ENCODE measurements at places on chromosomes 3 and 15.

- no peak for DNase-seq
These were observed 14.4 kb upstream of the CLDN1 start for GRCh38 chr3:190336516-190337189.

GRCh38 chr15:89335298-89336041 lies 846 bp upstream of the POLG start:
- peak; percentile 67 for DNase-seq

GRCh38 chr15:83793069-83793468 lies 139.1 kb downstream of the ADAMTSL3 start:
- no peak for DNase-seq

- DNase-seq: peak; percentile 59
These were observed 146.6 kb downstream of the TBL1XR1 start for GRCh38 chr3:177050501-177051237.

DNA sequence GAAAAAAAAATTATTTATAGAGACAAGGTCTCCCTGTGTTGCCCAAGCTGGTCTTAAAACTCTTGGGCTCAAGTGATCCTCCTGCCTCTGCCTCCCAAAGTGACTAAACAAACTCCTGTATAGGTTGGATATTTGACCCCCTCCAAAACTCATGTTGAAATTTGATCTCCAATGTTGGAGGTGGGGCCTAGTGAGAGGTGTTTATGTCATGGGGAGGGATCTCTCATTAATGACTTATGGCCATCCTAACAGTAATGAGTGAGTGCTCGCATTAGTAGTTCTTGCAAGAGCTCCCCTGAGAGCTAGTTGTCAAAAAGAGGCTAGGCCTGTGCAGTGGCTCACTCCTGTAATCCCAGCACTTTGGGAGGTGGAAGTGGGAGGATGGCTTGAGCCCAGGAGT lies 141.2 kb downstream of the STT3B start:
- no peak for DNase-seq

GRCh38 chr15:36529296-36530011 lies 50.0 kb upstream of the CDIN1 start:
- no peak for DNase-seq

GRCh38 chr3:136631424-136631823 lies 120.8 kb downstream of the STAG1 start:
- DNase-seq: no peak

GRCh38 chr3:151107177-151107576 lies 21.7 kb downstream of the MED12L start:
- DNase-seq: no peak

GRCh38 chr3:21390136-21390535 lies 360.9 kb downstream of the ZNF385D start:
- DNase-seq: peak; percentile 15

GRCh38 chr3:40801284-40801741 lies 276.6 kb downstream of the ZNF621 start:
- no peak for DNase-seq

DNA sequence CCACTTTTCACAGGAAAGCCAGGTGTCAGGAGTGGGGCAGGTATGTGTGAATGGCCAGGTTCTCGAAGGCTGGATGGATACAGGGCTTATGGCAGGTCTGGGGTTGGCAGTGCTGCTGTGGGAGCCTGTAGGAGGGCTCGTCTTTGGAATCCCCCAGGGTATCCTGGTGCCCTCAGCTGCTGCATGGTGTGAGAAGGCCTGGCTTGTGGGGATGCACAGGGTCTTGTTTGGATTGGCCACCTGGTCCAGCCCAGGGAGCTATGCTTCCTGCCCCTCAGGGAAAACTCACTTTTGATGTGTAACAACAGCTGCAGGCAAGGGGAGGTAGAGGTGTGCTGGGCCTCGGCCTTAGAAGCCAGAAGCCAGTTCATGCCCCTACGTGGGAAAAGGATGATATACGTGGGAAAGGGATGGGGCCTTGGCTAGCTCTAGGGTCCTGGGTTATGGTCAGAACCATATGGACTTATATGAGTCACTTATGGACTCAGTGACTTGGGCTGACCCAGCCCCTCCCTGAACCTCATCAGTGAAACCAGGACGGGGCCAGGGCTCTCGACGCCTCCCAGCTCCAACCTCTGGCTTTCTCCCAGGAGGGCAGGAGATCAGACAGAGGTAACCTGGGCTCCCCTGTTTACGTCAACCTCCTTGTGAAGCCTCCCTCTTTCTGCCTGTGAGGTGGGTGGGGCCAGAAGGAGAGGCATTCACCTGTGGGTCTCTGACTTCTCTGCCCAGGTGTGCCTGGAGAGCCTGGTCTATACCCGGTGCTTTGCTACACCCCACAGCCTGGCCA lies 37.8 kb upstream of the CSPG4 start:
- no peak for DNase-seq

GRCh38 chr15:92893200-92893599 lies 6.9 kb upstream of the CHD2 start:
- no peak for DNase-seq

DNA sequence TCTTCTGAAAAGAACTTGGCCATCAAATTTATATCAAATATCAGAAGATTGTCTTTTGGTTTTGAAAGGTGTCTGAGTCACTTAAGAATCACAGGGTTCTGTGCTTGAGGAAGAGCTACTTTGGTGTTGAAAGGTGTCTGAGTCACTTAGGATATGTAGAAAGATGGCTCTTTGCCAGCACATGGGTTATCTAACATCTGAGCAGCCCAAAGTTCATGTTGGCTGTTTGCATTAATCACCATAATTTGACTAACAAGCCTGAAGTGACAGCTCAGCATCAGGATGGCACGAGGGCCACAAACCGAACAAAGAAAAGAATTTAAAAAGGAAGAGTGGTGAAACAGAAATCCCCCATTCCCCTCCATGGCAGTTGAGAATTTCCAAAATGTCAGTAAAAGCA lies 190.5 kb upstream of the CMC1 start:
- DNase-seq: no peak

- no peak for DNase-seq
These were observed 237.6 kb downstream of the ATP8B4 start for GRCh38 chr15:49881433-49881832.

DNA sequence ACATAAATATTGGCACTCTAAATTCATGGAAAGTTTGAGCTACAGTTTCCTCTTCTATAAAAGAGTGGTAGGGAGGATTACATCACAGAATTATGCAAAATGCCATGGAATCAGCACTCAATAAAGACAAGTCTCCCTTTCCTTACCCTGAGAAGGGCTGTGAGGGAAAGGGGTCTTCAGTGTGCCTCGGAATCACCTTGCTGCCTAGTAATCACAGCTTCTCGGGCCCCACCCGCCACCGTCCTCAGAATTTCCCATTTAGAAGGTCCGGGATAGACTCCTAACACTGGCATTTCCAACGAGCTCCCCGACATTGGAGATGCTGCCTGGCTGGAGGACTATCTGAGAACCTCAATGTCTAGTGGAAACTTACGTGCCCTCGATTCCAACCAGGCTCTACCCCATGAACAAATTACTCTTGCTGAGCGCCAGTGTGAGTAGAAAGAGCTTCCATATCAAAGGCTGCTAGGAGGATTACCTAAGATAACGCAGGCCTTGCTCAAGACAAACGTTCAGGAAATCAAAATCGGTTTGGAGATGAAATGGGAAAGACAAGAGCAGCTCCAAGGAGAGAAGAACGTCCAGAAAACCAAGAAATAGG lies 92.1 kb upstream of the CHD2 start:
- DNase-seq: no peak

DNA sequence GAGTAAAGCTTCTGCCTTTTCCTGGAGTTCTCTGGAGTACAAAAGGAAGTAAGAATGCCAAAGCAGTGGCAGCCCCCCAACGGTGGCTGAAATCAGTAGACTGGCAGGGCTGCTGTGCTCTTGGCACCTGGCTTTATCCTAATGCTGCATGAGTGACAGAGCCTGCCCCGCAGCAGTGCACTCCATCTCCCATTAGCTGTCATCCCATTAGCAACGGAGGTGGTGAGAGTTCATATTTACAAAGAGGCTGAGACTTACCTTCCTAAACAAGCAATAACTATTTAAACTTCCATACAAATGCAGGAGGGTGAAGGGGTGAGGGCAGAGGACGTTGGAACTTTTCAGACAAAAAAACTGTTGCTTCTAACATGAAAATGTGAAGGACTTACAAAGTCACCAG lies 51.9 kb downstream of the SERPINI1 start:
- DNase-seq: no peak

GRCh38 chr15:54941417-54941816 lies 255.3 kb downstream of the RSL24D1 start:
- no peak for DNase-seq

DNA sequence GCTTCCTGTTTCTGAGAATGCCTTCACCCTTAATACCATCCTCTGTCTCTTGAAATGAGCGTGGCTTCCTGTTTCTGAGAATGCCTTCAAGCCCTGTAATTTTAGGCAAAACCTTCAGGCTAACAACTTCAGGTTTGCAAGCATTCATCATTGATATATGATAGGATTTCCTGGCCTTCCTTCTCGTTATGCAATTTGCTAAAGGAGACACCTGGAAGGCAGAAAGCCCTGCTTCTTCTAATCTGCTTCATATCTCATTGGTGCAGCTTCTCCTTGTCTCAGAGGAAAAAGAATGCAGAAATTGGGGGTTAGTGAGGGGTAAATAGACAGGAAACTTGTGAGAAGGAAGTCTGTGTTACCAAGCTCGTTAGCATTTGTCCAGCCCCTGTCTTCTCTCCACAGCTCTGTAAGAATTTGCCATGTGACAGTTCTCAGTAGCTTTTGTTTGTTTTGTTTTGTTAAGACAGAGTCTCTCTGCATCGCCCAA lies 7.3 kb downstream of the ARL6IP5 start:
- no peak for DNase-seq

DNA sequence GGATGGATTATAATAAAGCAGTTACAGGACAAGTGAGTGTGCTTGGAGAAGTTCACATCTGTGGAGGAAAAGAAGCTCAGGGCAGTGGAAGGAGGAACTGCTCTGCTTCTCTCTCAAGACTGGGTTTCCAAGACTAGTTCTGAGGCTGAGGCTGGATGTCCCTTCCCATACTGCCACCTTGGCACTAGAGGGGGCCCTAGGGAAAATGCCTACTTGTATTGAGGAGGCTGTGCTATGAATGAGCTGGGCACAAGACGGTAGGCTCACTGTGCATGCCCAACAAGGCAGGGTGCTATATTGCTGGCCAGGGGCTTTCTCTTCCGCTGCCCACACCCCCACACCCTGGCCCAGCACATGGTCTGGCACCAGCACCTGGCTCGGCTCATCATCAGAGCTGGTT lies 65.2 kb downstream of the SLCO2A1 start:
- DNase-seq: no peak

DNA sequence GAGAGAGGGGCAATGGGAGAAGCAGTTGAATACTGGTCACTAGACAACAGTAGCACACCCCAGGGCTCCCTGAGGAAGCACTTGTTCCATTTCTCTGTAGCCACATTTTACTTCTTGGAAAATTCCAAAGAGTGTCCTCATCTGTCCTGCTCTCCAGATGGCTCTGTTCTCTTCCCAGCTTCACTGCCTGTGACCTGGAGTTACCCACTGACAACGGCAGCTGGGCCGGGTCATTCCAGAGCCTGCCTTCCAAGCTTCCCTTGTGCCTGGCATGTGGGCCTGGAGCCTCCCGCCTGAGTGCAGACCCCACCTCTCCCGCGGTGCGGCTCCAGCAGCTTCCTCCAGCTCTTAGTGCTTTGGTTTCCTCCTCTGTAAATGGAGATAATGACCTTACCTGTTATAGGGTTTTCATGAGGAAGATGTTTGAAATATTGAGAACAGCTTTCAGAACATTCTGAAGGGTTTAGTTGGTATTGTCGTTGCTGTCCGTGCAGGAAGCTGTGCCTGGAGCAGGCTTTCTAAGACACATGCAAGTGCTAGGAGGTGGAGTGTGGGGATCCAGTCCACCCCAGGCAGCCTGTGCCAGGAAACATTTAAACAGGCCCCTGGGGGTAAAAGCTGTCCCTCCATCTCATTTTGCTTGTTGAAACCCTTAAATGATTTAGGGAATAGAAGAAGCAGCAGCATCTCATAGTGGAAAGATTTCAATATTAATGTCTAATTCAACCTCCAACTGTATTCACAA lies 24.8 kb downstream of the EFCC1 start:
- no peak for DNase-seq

All from kidney glomerular epithelial cell (primary cell).